ENCODE measurements at places on chromosomes 12 and 14.

GRCh38 chr14:55772486-55772885 lies 192.5 kb downstream of the KTN1 start:
- no peak for DNase-seq

GRCh38 chr14:89477391-89477790 lies 60.4 kb upstream of the FOXN3 start:
- no peak for DNase-seq

- no peak for DNase-seq
Observed at GRCh38 chr12:46904406-46905238, 78.8 kb upstream of the SLC38A4 start.

GRCh38 chr14:94893411-94894160 lies 123.7 kb upstream of the GSC start:
- no peak for DNase-seq

GRCh38 chr12:52122540-52122871 lies 43.0 kb downstream of the SMIM41 start:
- no peak for DNase-seq

DNA sequence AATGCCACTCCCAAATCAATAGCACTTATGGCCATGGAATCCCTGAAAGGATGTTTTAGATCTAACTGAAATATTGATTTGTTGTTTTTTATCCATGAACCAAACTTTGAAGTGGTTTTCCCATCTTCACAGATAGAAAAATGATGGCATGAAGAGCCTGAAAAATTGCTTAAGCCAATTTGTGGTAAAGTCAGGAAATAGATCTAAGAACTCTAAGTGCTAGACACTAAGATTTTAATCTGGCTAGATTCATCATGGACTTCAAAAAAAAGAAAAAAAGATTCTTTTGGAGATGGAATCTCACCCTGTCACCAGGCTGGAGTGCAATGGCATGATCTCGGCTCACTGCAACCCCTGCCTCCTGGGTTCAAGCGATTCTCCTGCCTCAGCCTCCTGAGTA lies 45.0 kb upstream of the STRN3 start:
- DNase-seq: no peak

DNA sequence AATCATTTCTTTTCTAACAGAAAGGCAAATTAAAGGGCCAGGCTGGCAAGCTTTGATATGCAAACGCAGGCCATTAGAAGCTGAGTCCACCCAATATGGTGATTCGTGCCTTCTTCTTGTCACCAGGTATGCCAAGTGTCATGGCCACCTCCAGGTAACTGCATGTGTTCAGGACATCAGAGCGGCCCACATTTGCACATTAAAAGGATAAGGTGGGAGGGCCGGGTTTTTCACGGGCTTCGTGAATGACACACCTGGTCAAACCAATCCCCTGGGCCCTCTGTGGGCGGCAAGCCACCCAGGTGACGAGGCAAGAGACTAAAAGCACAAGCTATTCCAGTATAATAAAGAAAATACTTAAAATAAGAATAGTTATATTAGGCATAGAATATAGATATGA lies 75.9 kb upstream of the TSPAN11 start:
- no peak for DNase-seq

DNA sequence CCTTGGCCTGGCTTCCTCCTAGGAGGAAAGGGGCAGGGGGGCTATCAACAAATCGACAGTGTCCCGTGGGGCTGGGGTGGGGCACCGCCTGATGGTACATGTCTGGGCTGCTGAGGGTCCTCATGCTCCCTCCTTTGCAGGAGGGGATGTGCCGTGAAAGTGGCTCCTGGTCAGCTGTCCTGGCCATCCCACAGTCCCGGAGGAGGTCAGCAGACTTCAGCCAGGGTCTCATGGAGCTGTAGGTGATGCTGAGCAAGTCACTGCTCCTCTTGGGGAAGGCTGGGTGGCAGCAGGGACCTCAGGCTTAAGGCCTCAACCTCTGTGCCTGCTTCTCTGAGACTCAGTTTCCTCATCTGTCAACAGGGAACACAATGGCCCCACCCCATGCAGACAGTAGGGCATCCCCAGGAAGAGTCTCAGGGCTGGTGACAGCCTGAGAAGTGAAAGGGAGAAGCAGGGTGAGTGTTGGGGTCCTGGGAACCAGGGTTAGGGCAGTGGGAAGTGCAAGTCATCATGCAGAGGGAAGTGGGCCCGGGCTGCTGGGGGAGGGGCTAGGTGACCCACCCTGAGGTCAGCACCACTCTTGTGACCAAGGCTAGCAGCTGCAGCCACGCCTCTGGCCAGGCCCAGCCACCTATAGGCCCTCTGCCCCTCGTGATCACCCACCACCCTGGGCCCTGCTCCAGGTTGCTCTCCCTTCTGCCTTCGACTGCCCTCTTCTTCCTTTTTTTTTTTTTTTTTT lies 4.4 kb upstream of the TNFAIP2 start:
- no peak for DNase-seq

GRCh38 chr12:24823808-24824515 lies 124.9 kb downstream of the BCAT1 start:
- DNase-seq: no peak

- DNase-seq: no peak
Observed at GRCh38 chr12:56321027-56321426, 5.2 kb upstream of the CNPY2 start.

GRCh38 chr14:79395061-79395460 lies 816.2 kb downstream of the DIO2 start:
- DNase-seq: no peak

GRCh38 chr12:45363903-45364302 lies 148.0 kb downstream of the ANO6 start:
- DNase-seq: no peak

DNA sequence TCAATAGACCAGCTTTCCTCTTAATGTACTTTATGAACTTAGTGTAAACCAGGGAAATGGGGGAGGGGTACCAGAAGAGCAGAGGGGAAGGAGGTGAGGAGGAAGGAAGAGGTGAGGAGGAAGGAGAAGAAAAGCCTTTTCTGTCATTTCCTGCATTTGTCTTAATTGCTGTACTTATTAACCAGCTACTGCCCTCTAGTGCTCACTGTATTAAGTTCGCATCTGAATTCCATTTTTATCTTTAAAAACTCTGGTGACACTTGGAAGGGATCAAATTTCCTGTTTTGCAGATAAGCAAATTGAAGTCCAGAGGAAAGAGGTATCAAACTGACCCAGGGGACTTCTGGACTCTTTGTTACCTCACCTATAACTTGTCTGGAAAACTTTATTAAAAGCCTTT lies 22.2 kb downstream of the MANSC1 start:
- DNase-seq: no peak

GRCh38 chr14:76756371-76756750 lies 4.9 kb upstream of the VASH1 start:
- no peak for DNase-seq

DNA sequence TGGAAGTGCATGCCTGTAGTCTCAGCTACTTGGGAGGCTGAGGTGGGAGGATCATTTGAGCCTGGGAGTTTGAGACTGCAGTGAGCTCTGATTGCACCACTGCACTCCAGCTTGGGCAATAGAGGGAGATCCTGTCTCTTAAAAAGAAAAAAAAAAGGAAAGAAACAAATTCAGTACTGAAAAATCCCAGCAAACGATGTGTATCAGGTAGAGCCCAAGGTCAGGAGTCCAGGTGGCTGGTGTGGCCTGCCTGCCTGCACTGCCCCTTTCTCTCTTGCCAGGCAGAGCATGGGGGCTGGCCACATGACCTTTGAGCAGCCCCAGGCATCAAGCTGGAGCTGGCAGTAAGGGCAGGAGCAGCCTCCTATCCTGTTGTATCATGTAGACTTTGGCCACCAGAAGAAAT lies 31.8 kb downstream of the ELK3 start:
- DNase-seq: no peak

DNA sequence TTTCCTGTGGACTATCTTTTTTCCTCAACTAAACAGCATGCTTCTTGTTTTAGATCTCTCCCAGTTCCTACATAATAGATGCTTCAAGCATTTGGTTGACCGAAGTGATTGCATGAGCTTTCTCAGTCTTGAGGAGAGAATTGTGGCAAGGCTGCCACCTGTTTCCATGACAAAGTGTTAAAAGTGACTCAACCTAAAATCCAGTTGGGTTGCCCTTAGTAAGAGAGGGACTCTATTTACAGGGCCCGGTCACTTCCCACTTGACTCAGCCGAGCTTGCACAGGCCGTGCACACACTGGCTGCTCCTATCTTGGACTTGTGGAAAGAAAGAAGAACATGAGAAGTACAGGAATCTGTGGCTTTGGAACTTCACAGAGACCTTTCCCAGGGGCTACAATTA lies 2.1 kb upstream of the B4GALNT3 start:
- no peak for DNase-seq

DNA sequence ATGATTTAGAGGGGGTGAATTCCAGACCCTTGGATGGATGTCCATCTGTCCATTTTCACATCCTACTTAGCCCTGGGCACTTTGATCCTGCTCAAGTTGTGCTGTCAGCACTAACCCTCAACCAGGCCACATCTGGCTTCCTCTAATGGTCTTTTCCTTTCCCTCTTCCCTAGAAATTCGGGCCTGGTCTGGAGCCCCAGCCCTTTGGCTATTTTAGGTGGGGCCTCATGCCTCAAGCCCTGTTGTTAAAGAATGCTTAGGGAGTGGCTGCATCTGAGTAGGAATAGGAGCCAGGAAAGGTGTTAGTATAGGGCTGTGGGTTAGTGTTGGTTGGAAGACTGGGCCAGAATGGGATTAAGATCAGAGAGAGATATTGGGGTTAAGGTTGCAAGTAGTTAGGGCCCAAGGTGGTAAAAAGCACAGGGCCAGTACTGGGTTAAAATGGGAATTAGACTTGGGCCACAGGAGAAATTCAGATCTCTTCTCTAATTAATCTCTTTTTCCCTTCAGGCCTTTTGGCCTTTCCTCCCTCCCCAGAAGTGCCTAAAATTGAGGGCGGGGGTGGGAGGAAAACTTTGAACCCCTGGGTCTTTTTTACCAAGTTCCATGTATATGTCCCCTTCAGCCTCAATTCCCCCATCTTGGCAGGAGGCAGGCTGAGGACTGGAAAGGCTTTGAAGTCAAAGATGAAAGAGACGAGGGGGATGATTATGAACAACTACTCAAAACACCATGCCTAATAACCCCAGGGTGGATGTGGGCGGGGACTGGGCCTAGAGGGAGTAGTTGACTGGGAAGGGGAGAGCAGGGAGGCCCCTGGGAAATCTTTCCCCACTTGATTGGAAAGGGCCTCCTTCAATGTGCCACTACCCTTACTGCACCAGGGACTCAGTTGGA lies 4.0 kb upstream of the ZNF385A start:
- DNase-seq: no peak

- no peak for DNase-seq
Observed at GRCh38 chr14:90758959-90759358, 57.3 kb downstream of the TTC7B start.

DNA sequence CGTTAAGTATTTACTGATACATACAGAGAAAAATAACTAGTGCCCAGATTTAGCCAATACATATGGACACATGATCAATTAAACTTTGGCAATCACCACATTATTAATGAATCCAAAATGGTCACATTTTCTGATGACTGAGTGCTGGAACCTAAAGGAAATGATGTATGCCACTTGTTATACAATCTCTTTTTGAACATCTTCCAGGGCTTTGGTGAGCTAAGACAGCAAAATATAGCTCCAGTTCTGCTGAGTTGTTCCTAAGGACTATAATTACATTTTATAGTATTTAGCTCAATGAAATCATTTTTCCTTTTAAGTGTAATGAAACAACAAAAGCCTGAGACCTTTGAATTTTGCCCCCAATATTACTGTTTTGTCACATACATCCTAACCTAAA lies 329.1 kb upstream of the ATP2B1 start:
- no peak for DNase-seq

GRCh38 chr14:91303091-91303923 lies 58.8 kb upstream of the GPR68 start:
- DNase-seq: peak; percentile 53

GRCh38 chr14:92400579-92401444 lies 77.8 kb downstream of the SLC24A4 start:
- no peak for DNase-seq

GRCh38 chr12:52208424-52209165 lies 16.8 kb upstream of the KRT80 start:
- DNase-seq: no peak

GRCh38 chr14:104019029-104019428 lies 66.5 kb upstream of the ASPG start:
- no peak for DNase-seq

GRCh38 chr14:33461036-33461435 lies 489.8 kb downstream of the EGLN3 start:
- DNase-seq: no peak

DNA sequence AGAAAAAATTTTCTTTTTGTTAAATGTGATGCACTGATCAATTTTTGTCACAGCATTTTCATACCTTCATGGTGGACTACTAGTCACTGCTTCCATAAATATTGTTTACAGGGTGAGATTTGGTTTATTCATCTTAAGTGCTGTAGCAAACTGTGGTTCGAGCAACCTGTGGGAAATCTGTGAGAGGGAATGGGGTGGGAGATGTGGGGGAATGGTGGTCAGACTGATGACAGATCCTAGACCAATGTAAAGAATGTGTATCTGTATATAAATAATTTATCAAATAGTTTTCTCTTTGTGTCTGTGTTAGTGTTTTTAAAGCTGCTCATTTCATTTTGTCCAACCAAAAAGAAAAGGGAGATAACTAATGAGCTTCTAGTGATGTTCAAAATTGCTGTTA lies 26.7 kb downstream of the CSRP2 start:
- DNase-seq: no peak

- no peak for DNase-seq
Observed at GRCh38 chr12:29519585-29520182, 22.2 kb upstream of the OVCH1 start.

DNA sequence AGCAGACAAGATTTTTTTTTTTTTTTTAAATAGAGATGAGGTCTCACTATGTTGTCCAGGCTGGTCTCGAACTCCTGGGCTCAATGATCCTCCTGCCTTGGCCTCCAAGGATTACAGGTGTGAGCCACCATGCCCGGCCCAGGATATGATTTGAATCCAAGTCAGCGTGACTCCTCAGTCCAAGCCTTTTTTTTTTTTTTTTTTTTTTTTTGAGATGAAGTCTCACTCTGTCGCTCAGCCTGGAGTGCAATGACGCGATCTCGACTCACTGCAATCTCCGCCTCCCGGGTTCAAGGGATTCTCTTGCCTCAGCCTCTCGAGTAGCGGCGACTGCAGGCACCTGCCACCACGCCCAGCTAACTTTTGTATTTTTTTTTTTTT lies 6.9 kb downstream of the CABP1 start:
- no peak for DNase-seq

GRCh38 chr12:120797677-120798642 lies 72.3 kb downstream of the ACADS start:
- no peak for DNase-seq

GRCh38 chr12:96236221-96236822 lies 42.1 kb downstream of the ELK3 start:
- DNase-seq: no peak
